ENCODE measurements at places on chromosomes 2 and 18.

- DNase-seq: no peak
Observed at GRCh38 chr18:35973650-35974049, 1.2 kb downstream of the RMP24 start.

- no peak for DNase-seq
Observed at GRCh38 chr18:76756531-76757253, 65.7 kb upstream of the ZNF236 start.

DNA sequence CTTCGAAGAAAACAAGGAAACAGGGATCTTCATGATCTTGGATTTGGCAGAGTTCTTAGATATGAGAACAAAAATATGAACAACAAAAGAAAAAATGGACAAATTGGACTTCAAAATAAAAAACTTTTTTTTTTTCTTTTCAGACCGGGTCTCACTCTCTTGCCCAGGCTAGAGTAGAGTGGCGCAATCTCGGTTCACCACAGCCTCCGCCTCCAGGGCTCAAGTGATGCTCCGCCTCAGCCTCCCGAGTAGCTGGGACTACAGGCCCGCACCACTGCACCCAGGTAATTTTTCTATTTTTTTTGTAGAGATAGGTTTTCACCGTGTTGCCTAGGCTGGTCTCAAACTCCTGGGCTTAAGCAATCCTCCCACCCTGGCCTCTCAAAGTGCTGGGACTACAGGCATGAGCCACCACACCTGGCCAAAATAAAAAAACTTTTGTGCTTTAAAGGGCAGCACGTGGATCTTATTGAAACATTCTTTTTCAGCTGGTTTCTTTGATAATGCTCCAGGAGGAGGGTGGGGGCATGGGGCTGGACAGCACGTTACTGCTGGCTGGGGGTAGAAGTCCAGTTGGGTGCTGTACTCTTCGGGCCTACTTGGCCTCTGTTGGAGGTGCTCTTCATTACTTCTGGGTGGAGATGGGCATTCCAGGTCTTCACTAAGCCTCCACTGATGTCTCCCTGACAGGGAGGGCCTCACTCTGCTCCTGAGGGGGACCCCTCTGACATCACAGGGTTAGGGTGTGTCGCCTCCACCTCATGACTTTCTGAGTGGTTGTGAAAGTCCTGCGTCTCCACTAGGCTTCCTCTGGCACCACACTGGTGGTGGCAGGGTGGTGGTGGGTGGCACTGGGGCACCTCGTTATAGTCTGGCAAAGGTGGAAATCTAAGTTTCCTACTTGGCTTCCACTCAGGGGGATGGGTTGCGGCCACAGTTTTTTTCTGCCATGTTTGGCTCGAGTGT, 150.5 kb upstream of the XPO1 start:
- no peak for DNase-seq

DNA sequence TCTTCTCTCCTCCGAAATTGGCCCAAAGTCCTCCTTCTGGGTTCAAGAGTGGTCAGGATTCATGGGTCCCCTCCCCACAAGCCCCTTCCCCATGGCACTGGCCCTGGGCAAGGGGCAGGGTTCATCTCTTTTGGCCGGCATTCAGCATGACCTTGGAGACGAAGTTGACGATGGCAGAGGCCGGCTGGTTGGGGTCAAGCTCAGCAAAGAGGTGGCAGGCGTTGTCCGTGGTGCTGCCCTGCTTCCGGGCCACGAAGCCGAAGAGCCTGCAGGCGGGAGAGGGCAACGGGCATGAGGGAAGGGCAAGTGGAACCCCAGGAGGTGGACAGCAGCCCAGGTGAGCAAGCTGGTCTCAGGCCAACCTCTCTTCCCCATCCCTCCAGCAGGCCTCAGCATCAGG, 198.5 kb downstream of the TNS1 start:
- no peak for DNase-seq

- DNase-seq: no peak
Observed at GRCh38 chr2:221895366-221896121, 323.4 kb upstream of the EPHA4 start.

GRCh38 chr2:20663196-20664070, 3.5 kb upstream of the GDF7 start:
- DNase-seq: no peak

DNA sequence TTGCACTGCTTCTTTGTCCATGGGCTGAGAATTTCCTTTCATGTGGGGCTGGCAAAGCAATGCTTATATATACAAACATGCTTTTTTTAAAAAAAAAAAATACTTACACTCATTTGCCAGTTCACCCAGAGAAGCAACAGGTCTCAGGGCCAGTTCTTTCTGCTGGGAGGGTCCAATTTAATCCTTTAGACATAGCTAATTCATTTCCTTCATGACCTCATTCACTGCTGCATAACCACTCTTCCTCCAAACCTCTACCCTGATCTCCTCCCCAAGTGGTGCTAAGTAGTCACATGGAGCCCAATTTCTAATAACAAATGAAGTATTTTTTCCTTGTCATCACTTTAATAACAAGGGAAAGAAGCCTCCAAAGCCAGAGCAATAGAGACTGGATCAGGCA, 17.1 kb upstream of the TMEM178A start:
- DNase-seq: no peak

DNA sequence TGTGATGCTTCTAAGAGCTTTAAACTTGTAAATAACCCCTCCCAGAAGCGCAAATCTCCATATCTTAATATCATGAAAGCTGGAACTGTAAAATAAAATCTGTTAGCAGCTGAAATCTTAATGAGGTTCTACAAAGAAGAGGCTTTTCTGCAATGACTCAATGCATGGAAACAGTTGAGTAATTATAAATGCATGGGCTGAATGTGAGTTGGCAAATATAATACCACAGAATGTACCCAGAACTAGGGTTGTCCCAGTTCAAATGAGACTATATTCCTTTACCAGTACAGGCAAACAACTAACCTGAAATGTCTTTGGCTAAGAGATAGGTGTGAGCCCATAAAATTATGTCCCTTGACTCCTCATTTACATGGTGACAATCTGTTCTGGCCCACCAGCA, 52.9 kb downstream of the SATB2 start:
- no peak for DNase-seq

DNA sequence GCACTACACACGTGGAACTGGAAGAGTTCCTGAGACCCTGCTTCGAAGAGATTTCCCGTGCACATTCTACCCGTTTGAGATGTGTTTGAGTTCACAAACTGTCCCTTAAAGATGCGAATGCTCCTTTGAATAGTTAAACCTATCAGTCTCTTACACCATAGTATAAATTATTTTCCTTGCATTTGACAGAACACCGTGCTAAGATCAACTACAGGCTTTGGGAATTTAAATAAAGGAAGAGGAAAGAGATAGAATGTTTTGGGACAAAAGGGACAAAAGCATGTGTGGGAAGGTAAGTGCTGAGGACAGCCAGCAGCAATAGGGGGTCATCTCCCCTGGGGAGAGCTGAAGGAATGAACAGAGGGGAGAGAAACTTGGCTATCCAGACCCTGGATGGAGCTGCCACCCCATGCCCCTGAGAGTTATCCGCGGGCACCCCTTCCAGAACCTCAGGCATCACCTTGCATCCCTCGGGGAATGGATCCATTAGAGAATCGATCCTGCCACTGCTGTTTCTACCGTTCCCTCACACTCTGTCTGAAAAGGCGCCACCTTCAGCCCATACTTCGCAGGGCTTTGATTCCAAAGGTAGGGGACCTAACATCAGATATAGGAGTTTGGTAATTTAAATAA, 888 bp upstream of the ADCY3 start:
- no peak for DNase-seq

DNA sequence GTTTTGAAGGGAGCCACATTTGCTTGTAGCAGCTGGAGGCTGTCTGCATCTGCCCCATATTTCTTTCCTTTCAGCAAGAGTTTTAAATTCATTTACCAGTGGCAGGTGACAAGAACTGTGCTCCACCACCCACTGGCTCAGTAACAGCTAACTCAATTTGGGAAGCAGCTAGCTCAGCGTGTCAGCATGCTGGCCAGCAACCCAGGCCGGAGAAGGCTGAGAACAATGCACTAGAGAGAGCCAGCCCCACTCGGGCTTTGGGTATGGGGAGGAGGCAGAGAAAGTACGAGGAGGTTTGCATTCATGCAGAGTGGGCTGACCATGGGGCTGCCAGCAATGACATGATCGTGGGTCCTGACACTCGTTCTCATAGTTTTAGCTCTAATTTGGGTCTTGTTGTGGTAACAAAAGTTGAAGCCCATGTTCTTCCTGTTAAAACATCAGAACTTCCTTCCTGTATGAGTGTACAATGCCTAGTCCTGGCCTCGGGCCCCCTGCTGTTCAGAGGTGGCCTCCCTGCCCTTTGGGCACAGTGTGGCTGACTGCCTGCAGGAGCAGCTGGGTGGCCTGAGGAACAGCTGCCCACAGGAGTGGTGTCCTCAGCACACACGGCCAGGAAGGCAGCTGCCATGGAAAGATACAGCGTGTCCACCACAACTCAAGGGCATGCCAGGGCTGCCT, 23.0 kb downstream of the CDC42EP3 start:
- no peak for DNase-seq

DNA sequence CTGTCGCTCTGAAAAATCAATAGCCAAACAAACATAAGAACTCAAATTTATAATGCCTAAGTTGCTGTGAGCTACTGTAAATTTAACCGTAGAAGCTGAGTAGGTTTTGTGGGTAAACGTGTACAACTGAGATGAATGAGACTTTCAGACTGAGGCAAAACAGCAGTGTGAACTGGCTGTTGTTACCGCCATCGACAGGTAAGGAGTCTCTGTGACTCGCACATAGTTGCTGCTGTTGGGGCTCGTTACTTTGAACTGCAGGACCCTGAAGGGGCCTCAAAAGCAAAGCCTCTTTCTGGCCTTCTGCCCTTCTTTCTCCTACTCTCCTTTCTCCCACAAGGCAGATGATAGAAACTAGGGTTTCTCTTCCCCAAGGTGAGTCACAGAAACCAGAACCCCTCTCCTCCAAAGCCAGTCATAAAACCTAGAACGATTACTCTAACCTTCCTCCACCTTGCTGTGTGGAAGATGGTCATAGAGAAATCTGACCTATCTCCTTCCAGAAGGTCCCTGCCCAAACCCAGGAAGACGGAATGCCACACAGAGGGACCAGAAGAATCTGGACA, 101.2 kb downstream of the DLGAP1 start:
- DNase-seq: no peak

GRCh38 chr2:74149570-74150319, 2.0 kb upstream of the BOLA3 start:
- no peak for DNase-seq
